ENCODE measurements at places on chromosomes 12 and 14. TPM values are rescaled to one million over a fixed set of nuclear protein-coding genes. Genes with fewer than 3 reads are reported as not detected.

The MMP17 gene
- 1.4 TPM for total RNA-seq

GRCh38 chr14:91607322-91608047 lies 97.4 kb upstream of the PPP4R3A start:
- no peak for DNase-seq

The INHBE gene
- 0.23 TPM for total RNA-seq

DNA sequence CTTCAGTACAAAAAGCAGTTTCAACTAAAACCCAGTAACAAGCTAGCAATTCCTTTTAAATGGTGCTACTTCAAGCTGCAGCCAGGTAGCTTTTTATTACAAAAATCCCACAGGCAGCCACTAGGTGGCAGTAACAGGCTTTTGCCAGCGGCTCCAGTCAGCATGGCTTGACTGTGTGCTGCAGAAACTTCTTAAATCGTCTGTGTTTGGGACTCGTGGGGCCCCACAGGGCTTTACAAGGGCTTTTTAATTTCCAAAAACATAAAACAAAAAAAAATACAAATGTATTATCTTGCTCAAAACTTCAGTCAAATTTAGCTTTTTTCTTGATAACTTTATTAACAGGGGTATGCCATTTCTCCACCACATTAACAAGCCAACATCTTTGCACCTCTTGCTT lies 3.6 kb upstream of the CLEC4E start:
- peak; percentile 52 for DNase-seq

The SMCO2 gene
- total RNA-seq: not detected

All from psoas muscle (tissue), 8 donors.